ENCODE measurements at places on chromosomes 2 and 18.

- DNase-seq: no peak
Observed at GRCh38 chr2:74887960-74888700, 54.2 kb downstream of the HK2 start.

DNA sequence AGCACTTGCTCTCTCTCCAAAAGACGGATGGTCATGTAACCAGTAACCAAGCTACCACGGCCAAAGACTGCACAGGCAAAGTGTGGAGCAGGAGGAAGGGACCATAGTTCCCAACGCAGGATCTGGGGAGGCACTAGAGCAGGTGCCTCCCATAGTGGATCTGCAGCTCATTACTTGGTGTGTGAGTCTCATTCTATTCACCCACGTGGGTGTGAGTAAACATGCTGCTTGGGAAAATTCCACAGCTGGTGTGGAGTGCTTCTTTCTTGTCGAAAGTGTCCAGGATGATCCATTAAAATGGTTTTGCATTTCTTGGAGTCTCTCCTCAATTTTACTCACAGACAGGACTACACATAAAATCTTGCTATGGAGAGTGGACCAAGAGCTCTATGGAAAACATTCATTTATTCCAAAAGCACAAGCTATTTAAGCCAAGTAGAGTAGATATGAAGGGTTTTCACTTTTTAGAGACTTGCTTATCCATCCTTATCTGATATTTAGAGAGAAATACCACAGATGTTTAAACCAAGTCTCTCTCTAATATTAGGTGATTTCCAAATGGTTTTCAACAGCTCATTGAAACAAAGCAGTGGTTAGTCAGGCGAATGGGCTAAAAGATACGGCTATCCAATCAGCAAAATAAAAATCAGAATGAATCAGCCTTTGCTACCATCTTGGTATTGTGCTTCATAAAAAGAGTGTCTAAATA, 104.3 kb upstream of the CCDC195 start:
- DNase-seq: no peak

DNA sequence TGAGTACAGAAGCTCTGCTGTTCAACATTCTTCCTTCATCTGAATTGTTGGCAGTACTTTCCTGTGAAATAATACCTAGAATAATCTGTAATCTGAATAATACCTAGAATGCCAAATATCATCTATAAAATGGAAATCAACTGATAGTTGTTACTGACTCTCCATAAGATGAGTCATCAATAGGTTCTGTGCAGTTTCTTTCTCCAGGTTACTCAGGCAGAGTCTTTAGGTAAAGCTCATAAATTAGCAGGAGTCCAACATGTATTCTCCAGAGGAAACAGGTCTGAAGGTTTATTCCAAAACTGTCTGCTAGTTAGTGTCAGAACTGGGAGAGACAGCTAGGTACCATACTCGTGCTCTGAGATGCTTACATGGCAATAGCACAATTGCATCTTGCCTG, 282.0 kb upstream of the MAP2 start:
- DNase-seq: no peak

DNA sequence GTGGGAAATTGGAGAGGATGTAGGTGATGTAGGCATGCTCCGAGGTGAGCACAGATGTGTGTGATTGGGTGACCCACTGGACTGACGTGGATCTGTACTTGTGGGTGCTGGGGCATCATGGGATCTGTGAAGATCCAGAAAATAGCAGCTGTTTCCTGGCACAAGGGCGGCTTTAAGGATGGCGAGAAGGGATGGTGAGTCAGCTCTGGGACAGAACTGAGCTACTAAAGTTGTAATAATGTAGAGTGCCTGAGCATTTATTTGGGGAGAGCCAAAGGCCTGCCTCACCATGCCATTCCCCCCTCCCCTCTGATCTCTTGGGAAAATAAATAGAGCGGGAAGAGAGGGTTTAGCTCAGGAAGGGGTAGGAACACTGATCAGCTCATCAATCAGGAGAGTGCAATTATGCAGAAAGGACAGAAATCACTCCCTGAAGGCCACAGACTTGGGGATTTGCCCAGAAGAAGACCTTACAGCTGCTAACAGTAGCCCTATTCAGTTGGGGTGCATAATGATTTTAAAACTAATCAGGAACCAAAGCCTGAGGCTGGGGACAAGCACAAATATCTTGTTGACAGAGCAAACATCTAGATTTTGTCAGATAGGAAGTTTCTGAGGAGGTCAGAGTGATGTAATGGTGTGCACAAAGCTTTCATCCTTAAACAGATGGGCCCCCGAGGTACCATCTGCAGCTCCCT, 30.3 kb downstream of the TANC1 start:
- peak; percentile 7 for DNase-seq

DNA sequence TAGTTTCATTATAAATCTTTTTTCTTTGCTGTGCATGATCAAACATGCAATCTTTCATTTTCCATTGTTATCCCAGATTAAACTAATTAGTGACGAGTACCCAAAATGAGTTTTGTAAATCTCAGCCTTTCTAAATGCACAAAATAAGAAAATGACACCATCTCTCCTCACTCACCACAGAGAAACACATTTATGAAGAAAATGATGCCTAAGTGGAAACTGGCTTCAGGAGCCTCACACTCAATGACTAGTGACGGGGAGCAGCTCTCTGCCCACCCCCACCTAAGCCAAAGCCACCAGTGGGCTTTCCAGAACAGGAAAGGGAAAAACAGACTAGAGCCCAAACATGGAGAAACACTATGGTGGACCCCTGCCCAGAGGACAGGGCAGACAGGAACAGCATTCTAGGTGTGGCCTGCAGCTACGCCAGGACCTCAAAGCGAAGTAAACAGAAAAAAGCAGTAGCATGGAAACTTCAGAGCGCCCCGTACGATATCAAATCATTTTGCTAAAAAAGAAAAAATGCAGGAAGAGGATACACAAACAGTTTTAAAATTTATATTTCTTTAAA, 113.5 kb downstream of the RBMS1 start:
- no peak for DNase-seq

GRCh38 chr2:140122001-140122400, 1341.8 kb upstream of the NXPH2 start:
- no peak for DNase-seq

DNA sequence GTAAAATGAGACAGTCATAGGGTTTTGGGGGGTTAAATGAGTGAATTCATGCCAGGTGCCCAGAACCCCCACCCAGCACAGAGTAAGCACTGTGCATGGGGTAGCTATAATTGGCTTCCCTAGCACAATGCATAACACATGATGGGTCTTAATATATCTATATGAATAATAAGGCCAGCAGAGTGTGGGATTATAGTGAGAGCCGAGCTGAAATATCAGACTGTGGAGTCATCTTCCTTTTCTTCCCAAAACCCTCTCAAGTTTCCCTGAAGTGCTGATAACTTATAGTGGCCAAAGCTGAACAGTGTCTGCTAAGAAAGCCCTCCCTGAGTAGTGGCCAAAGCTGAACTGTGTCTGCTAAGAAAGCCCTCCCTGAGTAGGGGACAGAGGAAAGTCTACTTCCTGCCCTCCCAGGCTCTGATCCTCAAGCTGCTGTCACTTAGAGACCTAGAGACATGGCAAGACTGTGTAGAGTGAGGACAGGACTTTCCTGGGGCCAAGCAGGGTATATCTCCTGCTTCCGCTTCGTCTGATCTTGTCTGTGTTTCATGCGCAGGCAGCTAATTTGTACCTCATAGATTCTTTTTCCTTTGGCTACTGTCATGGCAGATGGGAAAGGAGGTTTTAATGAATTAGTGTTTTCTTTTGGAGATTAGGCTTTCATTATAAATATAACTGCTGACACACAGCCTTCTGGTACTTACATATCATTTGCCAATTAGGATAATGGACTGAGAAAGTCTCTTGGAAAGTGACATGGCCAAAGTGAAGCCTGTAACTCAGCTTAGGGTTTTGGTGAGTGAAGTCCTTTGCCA, 94.9 kb downstream of the FHOD3 start:
- no peak for DNase-seq

DNA sequence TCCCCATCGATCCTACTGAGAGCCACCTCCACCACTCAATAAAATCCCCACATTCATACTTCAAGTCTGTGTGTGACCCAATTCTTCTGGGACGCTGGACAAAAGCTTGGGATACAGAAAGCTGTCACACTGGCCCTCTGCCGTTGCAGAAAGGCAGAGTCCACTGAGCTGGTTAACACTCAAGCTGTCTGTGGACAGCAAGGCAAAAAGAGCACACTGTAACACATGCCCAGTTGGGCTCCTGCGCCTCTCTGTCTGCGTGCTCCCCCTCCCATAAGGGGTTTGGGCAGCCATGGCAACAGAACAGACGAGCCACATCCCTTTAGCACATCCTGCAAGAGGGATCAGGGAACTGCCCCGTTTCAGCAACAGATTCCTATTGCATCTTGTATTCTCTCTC, 106.9 kb upstream of the RGPD4 start:
- DNase-seq: no peak

GRCh38 chr2:115880558-115880957, 1438.1 kb downstream of the DPP10 start:
- no peak for DNase-seq

DNA sequence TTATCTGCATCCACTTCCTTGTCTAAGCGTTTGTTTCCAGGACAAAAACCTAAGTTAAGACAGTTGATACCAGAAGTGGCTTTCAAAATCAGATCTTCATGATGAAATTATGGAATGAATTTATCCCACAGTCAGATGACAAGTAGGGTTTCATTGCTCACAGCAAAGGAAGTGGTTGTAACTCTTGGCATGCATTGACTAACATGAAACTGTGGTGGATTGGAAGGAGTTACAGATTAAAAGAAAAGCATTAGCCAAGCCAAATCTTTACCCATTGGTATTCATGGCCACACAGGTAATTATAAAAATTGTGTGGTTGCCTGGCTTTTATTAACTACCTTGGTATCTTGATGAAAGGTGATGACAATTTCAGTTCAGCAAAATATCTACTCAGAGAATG, 438.0 kb upstream of the NXPH2 start:
- DNase-seq: no peak

GRCh38 chr2:11710210-11710609, 36.2 kb upstream of the LPIN1 start:
- DNase-seq: no peak

- DNase-seq: no peak
Observed at GRCh38 chr18:57444301-57444759, 9.2 kb downstream of the ONECUT2 start.

GRCh38 chr18:32287249-32287648, 97.4 kb downstream of the MEP1B start:
- no peak for DNase-seq

GRCh38 chr2:14944562-14945346, 312.2 kb downstream of the LRATD1 start:
- DNase-seq: no peak

DNA sequence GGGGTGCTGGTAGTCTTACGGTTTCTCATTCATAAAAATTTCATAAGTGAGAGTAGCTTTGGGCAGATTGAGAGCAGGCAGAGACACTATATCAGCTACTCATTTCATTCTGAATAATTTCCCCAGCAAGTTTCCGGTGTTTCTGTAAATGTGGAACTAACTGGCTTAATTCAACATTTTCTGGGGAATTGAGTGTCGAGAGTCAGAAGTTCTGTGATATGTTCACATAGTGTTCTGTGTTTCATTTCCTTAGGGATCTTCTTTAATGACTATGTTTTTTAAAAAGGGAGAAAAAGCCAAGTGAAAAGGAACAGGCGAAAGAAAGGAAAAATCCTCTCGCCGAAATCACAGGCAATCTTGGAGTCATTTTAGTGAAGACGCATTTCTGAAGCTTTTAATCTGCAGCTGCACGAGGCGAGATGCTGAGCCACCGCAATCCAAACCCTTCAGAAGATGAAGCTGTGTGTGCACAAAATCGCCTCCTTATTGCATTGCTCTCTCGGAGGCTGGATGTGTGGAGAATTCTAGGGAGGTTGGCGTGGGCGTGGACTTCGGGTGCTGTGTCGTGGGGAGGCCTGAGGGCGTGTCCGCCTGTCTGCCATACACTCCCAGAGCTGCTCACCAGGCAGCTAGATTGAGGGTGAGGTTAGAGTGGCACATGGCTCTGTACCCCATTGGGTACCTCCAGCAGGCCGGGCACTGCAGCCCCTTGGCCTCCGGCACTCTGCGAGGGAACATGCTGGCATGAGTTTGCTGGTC, 38.4 kb upstream of the HDAC4 start:
- no peak for DNase-seq

DNA sequence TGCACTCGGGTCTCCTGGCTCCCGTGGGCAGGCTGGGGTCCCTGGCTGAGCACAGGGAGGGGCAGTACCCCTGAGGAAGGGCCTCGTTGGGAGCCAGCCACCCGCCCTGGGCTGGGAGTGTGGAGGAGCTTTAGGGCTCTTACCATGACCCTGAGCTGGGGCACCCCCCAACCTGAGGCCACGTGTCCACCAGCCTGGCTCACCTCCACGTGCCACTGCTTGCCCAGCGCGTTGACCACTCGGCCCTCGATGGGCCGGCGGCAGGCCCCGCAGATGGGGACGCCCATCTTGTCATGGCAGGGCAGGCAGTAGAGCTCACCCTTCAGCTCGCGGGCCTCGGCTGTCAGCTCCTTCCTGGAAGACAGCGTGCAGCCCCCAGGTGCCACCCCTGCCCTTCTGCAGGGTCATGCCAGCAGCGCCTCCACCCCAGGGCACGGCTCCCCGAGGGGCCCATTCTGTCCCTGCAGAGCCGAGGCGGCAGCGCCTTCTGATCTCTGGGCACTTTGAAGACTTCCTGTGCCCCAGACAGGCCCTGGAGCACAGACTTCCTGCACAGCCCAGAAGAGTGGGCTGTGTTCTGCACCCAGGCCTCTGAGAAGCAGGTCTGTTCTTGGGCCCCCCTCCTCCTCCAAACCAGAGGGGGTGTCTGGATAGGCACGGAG, 4.0 kb upstream of the GPR17 start:
- no peak for DNase-seq

- no peak for DNase-seq
Observed at GRCh38 chr18:56559044-56559443, 79.3 kb downstream of the TXNL1 start.

- DNase-seq: no peak
Observed at GRCh38 chr2:11158916-11159573, 3.8 kb downstream of the SLC66A3 start.

- DNase-seq: no peak
Observed at GRCh38 chr2:653645-654425, 23.4 kb downstream of the TMEM18 start.

- peak; percentile 52 for DNase-seq
Observed at GRCh38 chr2:180707884-180708205, 272.6 kb upstream of the UBE2E3 start.

GRCh38 chr2:33358878-33359277, 117.6 kb upstream of the RASGRP3 start:
- DNase-seq: no peak

GRCh38 chr2:144374163-144374661, 145.7 kb downstream of the ZEB2 start:
- DNase-seq: no peak

- DNase-seq: no peak
Observed at GRCh38 chr2:202122163-202122540, 49.1 kb downstream of the KIAA2012 start.

DNA sequence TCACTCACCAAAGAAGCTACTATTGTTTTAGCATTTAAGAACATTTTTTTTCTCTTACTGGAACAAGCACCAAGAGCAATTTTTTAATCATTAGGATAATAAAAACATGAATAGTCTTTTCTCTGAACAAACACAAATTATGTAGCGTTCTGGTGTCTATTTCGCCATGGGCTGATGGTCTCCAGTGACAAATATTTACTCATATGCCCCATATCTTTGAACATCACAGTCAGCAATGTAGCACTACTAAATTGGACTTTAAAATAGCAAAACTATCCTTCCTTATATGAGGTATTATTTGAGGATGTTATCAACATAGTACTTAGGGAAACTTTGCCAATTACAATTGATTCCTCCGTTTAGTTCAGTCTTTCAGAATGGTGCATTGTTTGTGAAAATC, 1326.0 kb upstream of the ZEB2 start:
- no peak for DNase-seq

- DNase-seq: no peak
Observed at GRCh38 chr18:79697178-79697577, 17.6 kb downstream of the CTDP1 start.

- DNase-seq: no peak
Observed at GRCh38 chr2:68553098-68553497, 85.7 kb downstream of the APLF start.
